ENCODE measurements at places on chromosomes 12 and 14.

GRCh38 chr14:35254736-35255135 lies 37.4 kb upstream of the PSMA6 start:
- no peak for DNase-seq

DNA sequence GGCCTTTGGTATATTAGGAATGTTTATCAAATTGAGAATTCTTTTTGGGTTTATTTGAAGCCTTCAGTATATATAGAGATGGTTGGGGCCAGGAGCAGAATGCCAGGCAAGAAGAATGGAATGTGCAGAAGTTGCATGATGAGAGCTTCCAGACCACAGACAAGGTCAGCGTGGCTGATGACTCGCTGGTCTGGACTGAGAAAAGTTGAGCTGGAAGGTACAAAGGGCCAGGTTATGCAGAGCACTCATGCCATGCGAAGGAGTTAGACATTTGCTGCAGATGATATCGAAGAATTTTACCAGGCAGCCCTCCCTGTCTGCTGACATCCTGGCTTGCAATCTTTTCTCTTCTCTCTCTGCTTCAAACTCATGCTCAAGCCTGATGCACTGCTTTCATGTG lies 196.2 kb upstream of the ARHGAP5 start:
- DNase-seq, result no peak

DNA sequence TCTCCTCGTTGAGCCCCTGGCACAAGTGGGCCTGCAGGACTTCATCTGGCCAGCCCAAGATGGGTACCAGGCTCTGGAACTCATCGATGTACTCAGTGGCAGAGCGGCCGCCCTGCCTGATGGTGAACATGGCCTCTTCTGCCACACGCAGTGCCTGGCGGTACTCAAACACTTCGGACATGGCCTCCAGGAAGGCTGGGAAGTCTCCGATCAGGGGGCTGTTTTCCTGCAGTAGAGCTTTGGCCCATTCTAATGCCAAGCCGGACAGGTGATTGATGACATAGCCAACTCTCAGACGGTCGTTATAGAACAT lies 19.8 kb downstream of the RTL1 start:
- no peak for DNase-seq

DNA sequence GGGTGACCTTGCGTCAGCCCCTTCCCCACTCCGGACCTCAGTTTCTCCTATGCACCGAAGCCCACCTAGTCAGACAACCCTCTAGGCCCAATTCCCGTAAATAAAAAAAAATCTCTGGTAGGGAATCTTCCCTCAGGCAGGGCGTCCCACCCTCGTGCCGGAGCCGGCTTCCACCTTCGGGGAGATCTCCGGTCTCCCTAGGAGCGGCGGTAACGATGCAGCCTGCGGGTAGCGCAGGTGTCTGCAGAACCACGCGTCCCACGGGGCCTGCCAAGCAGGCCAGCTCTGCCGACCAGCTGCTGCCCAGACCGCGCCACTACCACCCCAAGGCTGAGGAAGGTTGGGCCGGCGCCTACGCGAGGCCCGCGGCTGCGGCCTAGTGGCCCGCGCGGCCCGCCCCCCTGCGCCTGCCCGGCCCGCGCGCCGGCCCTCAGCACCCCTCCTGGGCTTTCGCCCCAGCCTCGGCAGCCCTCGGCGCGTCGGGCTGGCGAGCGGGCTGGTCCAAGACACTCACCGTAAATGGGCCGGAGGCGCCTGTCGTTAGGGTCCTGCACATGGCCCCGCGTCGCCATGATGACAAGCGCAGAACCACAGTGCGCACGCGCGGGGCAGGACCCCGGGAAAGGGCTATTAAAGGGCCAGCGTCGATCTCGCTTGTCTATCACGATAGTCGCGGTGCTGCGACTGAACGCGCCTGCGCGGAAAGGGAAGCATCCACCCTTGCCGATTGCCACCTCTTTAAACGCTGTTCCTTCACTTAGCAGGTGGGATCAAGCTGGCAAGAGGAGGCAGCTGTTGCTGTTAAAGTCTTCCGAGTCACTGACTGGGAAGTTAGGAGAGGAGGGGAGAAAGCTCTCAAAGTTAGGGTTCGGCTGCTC lies at the start of gene NAA25:
Gene NAA25 (minus strand): TSS at position 582 of the 878 bp plus-strand sequence. CDS start 10 bp downstream, at position 572.
- DNase-seq, result peak; percentile 81

DNA sequence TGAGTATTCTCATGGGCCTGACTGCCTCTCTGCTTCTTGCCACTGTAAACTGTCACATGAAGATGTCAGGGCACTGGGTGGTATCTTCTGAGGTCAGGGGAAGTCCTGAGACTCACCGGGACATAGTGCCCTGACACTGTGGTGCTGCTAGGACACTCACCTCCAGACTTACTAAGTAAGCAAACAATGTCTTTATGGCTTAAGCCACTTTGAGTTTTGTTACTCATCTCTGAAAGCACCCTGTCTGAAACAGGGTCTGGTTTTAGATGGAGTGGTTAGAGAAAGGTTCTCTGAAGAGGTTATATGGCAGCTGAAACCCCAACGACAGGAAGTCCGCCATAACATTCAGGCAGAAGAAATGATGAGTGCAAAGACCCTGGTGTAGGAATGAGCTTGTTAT lies 22.7 kb downstream of the GPR19 start:
- DNase-seq, result no peak

GRCh38 chr12:53049571-53050318 lies at the start of gene TNS2:
TSS of gene TNS2 (plus strand) at chr12:53050065. CDS start at chr12:53050186, 121 bp downstream.
- no peak for DNase-seq

Data from stimulated activated CD4-positive, alpha-beta T cell treated with anti-CD3 and anti-CD28 coated beads, Interleukin-1b, Interleukin-23, amount 100 ng/mL, for 4 hours (primary cell).